ENCODE measurements at places on chromosomes 1 and 21.

DNA sequence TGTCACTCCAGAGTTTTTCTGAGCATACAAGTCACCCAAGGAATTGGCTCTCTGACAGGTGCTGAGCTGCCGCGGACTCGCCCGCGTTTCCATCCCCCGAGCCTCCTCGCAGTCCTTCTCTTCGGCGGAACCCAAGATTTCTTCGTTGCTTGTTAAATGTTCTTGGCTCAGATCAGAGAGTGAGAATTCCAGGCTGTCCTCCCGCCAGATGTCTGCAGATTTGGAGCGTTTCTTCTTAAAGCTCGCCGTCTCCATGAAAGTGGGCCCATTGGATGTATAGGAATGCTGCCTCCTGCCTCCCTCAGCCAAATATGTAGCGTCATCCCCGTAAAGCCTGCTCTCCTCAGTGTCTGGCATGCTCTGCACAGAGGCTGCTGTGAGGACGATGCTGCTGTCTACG is 77.8 kb downstream of the TIAM1 start:
- DNase-seq = no peak

- DNase-seq = no peak
Observed at GRCh38 chr1:117683571-117684285, 77.9 kb downstream of the TENT5C start.

- DNase-seq = no peak
Observed at GRCh38 chr1:169914531-169914930, 20.8 kb upstream of the SCYL3 start.

DNA sequence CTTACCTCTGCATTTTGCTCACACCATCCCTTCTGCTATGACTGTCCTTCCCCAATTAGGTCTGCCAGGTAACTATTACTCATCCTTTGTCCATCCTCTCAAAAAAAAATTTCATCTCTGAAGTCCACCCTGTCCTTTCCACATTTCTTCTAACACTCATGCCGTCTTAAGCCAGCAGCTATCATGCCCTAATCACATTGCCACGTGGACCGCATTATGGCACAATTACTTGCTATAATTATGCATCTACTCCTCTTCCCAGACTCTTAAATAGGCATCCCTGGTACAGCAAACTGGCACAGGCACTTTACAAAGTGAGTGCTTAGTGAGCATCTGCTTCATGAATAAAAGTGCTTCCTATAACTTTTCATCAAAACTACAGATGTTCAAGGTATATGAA is 295.4 kb upstream of the ESRRG start:
- no peak for DNase-seq

- no peak for DNase-seq
Observed at GRCh38 chr1:152034324-152034653, 2.5 kb downstream of the S100A11 start.

GRCh38 chr1:184569106-184569505 is 182.3 kb downstream of the C1orf21 start:
- DNase-seq = no peak

- no peak for DNase-seq
Observed at GRCh38 chr1:151728151-151729054, 7.1 kb downstream of the RIIAD1 start.

- no peak for DNase-seq
Observed at GRCh38 chr21:42193721-42194120, 25.2 kb upstream of the ABCG1 start.

- peak; percentile 10 for DNase-seq
Observed at GRCh38 chr1:225928186-225929175, 4.4 kb upstream of the PYCR2 start.

DNA sequence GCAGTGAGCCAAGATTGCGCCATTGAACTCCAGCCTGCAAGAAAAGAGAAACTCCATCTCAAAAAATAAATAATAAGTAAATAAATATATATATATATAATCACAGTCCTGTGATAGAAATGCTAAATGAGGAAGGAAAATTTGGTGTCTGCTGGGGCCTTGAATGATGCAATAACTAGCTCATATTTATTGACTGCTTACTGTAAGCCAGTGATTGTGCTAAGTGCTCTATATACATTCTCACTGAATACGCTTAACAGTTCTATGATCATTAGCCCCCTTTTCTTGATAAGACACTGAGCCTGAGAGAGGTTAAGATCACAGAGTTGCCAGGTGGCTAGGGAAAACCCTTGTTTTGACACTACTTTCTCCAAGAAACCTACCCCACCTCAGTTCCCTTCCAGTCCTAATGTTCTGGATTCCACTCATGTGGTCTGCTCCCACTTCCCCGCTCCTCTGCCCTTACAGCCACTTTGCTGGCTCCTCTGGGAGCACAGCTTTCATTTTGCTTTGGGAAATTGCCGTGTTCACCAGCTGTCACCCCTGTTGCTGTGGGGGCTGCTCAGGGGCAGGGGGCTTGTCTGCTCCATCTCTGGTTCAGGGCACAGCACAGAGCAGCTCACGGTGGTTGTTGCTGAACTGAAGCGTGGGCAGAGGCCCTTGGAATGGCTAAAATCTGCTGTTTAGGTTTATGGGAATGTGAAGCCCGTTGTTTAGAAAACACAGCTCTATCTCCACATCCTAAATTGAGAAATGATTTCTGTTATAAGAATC is 2.5 kb upstream of the BMP8A start:
- no peak for DNase-seq

- no peak for DNase-seq
Observed at GRCh38 chr1:236774926-236775325, 20.2 kb upstream of the MTR start.

- DNase-seq = no peak
Observed at GRCh38 chr1:34671887-34672286, 83.0 kb upstream of the GJB5 start.

- DNase-seq = no peak
Observed at GRCh38 chr21:41142051-41142795, 25.7 kb upstream of the BACE2 start.

DNA sequence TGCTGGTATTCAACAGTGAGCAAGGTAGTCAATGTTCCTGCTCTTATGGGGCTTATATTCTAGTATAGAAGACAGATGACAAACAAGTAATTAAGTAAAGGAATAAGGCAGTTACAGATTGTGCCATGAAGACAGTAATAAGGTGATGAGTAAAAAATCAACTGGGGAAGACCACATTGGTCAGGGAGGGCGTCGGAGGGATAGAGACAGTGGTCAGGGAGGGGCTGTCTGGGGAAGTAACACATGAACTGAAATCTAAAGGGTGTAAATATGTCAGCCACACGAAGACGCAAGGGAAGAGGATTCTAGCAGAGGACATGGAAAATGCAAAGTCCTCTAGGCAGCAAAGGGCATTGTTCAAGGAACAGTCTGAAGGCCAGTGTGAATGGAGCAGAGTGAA is 10.1 kb downstream of the IL12RB2 start:
- no peak for DNase-seq

DNA sequence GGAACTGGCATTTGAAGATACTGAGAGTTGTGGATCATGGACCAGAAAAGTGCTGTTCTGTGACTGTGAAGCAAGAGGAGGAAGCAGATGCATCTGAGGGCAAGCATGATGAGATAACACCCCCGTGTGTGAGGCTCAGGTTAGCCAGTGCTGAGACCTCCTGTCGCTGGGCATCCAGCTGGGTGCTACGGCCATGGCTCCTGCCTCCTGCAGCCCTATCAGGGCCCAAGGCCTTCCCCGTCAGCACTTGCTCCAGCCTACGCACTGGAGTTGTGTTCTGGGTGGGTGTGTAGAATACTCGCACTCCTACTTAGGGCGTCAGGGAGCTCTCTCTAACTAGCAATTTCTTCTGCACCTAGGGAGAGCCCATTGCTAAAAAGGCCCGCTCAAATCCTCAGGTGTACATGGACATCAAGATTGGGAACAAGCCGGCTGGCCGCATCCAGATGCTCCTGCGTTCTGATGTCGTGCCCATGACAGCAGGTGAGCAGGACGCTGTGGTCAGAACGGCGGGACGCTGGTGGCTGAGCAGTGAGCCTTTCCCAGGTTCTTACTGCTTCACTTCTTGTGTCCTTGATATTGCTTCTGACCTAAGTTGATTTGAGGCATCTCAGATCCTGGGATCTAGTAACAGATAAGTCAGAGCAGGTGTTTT is 6.5 kb downstream of the PPIE start:
- DNase-seq = no peak

- no peak for DNase-seq
Observed at GRCh38 chr1:237386362-237387143, 344.6 kb downstream of the RYR2 start.

- no peak for DNase-seq
Observed at GRCh38 chr21:28069450-28069923, 923.2 kb downstream of the LTN1 start.

GRCh38 chr1:145785547-145785946 is 38.3 kb downstream of the RNF115 start:
- DNase-seq = no peak

DNA sequence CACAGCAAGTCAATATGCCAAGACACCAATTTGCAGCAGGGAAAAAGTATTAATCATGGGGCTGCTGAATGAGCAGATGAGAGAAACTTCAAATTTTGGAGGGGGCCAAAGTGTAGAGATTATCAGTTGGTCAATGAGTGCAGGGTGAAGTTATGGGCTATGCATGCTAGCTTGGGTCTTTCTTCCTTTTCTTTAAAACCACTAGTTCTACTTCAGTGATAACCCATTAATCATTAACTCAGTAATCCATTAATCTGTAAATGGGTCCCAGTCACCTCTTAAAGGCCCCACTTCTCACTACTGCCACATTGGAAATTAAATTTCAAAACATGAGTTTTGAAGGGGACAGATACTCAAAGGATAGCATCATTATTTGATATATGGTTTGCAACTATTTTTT is 688.6 kb upstream of the ADGRL4 start:
- no peak for DNase-seq

- no peak for DNase-seq
Observed at GRCh38 chr1:234001817-234002216, 97.3 kb downstream of the SLC35F3 start.

- no peak for DNase-seq
Observed at GRCh38 chr1:159880430-159880829, 18.0 kb upstream of the VSIG8 start.

- no peak for DNase-seq
Observed at GRCh38 chr1:7119156-7119555, 333.9 kb downstream of the CAMTA1 start.

GRCh38 chr1:199551967-199552565 is 475.4 kb upstream of the NR5A2 start:
- no peak for DNase-seq

DNA sequence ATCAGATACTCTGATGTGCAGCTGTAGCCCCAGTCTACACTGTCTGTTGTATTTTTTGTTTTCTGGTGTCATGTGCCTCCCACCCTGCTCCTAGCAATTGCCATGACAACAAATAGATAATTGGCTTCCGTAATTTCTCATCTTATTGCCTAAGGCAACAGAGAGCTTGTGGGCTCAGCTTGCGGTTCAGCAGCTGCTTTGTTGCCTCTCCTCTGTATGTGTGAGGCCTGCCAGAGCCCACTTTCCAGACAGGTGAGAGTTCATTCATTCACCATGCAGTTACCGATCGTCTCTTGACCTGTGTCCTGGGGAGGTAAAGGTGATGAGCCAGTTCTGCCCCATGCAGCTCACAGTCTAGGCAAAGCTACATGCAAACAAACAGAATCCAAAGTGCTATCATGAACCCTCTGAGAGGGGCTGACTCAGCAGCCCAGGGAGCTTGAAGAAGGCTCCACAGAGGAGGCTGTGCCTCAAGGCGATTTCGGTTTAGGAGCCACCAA is 11.9 kb downstream of the LGALS8 start:
- no peak for DNase-seq

DNA sequence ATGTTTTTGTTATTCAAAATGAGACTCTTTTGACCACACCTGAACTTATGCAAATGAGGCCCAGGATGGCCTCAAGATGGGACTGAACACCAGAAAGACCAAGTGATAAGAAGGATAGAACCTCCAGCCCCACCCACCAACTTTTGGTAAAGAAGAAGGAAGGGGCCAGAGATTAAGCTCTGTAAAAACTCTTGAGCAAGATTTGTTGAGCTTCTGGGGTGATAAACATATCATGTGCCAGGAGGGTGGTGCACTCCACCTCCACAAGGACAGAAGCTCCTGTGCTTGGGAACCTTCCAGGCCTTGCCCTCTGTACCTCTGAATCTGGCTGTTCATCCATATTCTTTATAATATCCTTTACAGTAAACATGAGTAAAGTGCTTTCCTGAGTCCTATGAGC is 5.3 kb downstream of the RSPH1 start:
- DNase-seq = no peak

DNA sequence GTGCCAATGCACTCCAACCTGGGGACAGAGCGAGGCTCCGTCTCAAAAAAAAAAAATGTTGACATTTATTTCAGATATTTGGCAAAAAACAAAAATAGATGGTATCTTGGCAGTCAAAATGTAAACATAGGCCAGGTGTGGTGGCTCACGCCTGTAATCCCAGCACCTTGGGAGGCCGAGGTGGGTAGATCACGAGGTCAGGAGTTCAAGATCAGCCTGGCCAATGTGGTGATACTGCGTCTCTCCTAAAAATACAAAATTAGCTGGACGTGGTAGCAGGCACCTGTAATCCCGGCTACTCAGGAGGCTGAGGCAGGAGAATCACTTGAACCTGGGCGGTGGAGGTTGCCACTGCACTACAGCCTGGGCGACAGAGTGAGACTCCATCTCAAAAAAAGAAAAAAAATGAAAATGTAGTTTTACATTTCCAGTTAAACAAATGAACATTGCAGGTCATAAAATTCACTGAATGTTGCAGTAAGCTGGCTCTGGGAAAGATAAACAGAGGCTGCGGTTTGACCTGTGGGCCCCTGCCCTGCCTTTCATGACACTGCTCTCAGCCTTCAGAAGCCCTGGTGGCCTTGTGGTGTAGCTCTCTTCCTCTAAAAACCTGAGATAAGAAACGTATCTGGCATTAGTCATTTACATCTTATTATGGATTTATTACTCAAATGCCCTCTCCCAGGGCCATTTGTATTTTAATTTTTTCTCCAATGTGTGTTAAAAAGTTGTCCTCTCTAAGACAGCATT is 12.2 kb upstream of the SLC44A3 start:
- DNase-seq = no peak

- DNase-seq = no peak
Observed at GRCh38 chr1:16926491-16927073, 4.9 kb downstream of the CROCC start.

- DNase-seq = no peak
Observed at GRCh38 chr1:233509526-233509925, 104.4 kb upstream of the KCNK1 start.

GRCh38 chr1:17244821-17245740 is 3.8 kb upstream of the PADI3 start:
- no peak for DNase-seq

- DNase-seq = no peak
Observed at GRCh38 chr1:94275083-94275482, 37.7 kb upstream of the ARHGAP29 start.

All from activated naive CD4-positive, alpha-beta T cell (primary cell).